ENCODE measurements at places on chromosomes 3 and 15. TPM values are rescaled to one million over a fixed set of nuclear protein-coding genes. Genes with fewer than 3 reads are reported as not detected.

GRCh38 chr3:72657666-72658065, 190.6 kb downstream of the SHQ1 start:
- H3K36me3 ChIP-seq: no peaks in the 10 kb centered on the region
- H3K4me1 ChIP-seq: peaks cover 2% of the 10 kb centered on the region
- H3K27ac ChIP-seq: no peak overlapping the region
- H3K4me3 ChIP-seq: no peak overlapping the region
- no peak for DNase-seq

DNA sequence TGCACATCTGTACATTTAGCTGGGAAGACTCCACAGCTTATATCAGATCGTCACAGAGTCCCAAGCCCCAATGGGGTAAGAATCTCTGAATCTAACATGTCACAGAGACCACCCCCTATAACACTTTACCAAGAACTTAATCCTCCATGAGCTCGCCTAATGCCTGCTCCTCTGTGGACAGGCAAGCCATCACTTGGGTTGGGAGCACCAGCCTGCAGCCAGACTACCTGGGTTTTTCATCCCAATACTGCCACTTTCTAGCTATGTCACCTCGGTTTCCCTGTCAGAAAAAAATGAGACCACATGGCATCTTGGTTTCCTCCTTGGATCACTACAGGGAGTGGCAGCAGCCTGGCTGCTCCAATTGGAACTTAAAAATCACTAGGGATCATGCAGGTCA, 277.9 kb upstream of the TLE3 start:
- H3K27me3 ChIP-seq: no peaks in the 10 kb centered on the region
- H3K4me1 ChIP-seq: peaks cover 30% of the 10 kb centered on the region
- H3K36me3 ChIP-seq: no peaks in the 10 kb centered on the region

GRCh38 chr3:112425858-112426750, 73.2 kb downstream of the BTLA start:
- no peaks in the 10 kb centered on the region for H3K27me3 ChIP-seq
- no peak for DNase-seq
- no peak overlapping the region for H3K4me3 ChIP-seq
- no peaks in the 10 kb centered on the region for H3K36me3 ChIP-seq

GRCh38 chr3:147462856-147463255, 53.7 kb downstream of the ZIC1 start:
- no peaks in the 10 kb centered on the region for H3K4me1 ChIP-seq
- DNase-seq: no peak
- H3K27ac ChIP-seq: no peak overlapping the region
- H3K27me3 ChIP-seq: no peaks in the 10 kb centered on the region

GRCh38 chr15:63426552-63426951, 44.9 kb upstream of the CA12 start:
- H3K36me3 ChIP-seq: no peaks in the 10 kb centered on the region
- DNase-seq: no peak
- no peaks in the 10 kb centered on the region for H3K4me1 ChIP-seq
- no peak overlapping the region for H3K27ac ChIP-seq

- no peaks in the 10 kb centered on the region for H3K36me3 ChIP-seq
- no peak for DNase-seq
- peak overlapping the region; percentile 78 for H3K4me3 ChIP-seq
- H3K27ac ChIP-seq: peak overlapping the region; percentile 74
- no peaks in the 10 kb centered on the region for H3K27me3 ChIP-seq
Observed at GRCh38 chr3:171770689-171771620, 39.3 kb downstream of the PLD1 start.

Gene VILL
- 11.5 TPM for total RNA-seq

Gene ALDH1A2
- 37.5 TPM for total RNA-seq
